ENCODE measurements at places on chromosomes 12 and 14.

GRCh38 chr12:43206396-43206795, 345.6 kb downstream of the ADAMTS20 start:
- DNase-seq: peak; percentile 18

- DNase-seq: no peak
Observed at GRCh38 chr12:53949631-53950436, 4.9 kb upstream of the HOXC12 start.

GRCh38 chr14:93308686-93309345, 24.0 kb downstream of the BTBD7 start:
- no peak for DNase-seq

DNA sequence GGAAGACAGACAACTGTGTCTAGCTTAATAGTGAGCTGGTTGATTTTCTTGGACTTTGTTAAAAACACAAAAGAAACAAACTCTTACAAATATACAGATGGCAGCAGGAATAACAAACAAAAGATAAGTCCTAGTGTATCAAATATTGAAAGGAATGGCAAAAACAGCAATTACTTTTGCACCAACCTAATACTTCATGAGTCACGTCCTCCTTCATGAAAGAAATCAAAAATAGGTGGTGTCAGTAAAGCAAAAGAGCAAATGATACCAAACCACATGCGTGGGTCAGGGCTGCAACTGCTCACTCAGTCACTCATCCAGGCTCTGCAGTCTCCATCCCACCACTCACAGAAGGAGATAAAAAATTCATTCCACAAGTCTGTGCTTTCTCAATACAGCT, 11.8 kb downstream of the ATG14 start:
- DNase-seq: no peak

DNA sequence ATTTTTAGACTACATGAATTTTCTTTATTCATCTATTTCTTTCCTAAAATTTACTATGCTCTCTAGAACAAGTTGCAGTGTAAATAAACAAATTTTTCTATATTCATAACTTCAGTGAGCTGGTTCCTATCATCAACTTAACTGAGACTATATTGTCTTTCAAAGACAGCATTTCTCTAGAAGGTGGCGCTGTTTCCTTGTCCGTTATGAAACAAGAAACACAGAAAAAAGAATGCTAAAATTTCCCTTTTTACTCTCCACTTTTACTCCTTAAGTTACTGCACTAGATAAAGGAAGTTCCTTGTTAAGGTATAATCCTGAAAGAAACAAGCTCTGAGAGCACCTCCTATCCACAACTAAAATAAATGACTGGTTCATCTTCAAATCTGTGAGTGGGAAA, 8.2 kb upstream of the CLEC2A start:
- peak; percentile 16 for DNase-seq

DNA sequence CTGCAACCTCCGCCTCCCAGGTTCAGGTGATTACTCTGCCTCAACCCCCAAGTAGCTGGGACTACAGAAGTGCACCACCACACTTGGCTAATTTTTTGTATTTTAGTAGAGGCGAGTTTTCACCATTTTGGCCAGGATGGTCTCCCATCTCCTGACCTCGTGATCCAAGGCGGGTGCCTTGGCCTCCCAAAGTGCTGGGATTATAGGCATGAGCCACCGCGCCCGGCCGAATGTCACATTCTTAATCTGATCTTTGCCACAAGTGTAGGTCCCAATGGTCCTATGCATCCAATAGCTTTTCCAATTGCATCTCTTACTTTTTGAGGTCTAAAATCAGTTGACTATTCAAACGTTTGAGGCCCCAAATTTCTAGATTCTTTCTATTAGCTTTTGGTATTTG, 676.0 kb downstream of the SLC16A7 start:
- DNase-seq: no peak

- no peak for DNase-seq
Observed at GRCh38 chr12:126897102-126897501, 1369.9 kb upstream of the TMEM132C start.

GRCh38 chr12:54132976-54133771, 55.6 kb downstream of the SMUG1 start:
- DNase-seq: no peak

DNA sequence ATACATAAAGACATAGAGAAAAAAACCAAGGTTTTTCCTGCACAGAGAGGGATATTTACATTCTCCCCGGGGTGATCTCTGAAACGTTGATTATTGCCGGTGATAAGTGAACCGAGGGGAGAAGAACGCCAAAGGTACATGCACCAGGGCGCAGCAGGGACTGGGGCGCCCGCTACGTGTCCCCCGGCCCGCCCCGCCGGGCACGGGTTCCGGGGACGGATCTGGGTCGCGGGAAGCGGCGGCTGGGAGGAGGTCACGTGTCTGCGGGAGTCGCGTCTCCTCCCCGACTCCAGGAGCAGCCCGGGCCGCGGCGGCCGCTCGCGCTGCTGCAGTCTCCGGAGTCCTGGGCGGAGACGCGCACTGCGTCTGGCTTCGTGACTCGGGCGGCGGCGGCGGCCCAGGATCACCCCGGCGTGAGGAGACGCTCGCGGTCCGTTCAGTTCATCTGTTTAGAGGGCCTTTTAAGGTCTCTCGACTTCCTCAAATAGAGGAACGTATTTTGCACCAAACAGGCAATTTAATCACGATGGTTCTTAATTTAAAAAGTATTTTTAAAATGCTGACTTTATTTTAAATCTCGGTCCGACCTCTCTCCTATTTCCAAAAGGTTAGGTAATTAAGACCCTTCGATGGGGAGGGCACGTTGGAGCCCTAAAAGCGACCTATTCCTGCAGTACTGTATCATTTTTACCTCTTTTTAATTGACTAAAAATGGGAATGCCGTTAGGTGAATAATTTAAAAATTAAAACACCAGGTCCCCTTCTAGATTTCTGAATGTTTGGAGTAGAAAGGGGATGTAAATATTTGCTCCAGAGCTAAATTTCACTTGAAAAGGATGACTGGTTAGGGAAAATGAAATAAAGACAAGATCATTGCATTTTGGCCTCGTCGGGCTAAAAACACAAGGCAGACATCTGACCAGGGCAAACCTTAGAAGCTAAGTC, 1.8 kb upstream of the BHLHE41 start:
- DNase-seq: peak; percentile 83

DNA sequence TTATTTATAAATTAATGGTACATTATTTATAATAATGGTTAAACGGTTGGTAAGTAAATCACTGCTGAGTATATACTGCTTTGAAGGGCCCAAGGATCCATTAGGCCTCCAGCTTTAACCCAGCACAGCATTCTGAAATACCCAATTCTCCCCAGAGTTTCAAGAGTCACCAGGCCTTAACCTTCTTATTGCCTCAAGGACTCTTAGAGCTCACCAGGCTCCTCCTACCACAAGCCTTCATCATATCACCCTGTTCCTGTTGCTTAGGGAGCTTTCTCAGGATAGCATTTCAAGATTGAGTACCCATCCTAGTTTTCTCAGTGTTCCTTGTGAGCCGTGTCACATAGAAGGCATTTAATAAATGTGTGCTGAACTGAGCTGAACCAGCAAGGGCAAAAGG, 242.5 kb downstream of the FBXL14 start:
- no peak for DNase-seq

DNA sequence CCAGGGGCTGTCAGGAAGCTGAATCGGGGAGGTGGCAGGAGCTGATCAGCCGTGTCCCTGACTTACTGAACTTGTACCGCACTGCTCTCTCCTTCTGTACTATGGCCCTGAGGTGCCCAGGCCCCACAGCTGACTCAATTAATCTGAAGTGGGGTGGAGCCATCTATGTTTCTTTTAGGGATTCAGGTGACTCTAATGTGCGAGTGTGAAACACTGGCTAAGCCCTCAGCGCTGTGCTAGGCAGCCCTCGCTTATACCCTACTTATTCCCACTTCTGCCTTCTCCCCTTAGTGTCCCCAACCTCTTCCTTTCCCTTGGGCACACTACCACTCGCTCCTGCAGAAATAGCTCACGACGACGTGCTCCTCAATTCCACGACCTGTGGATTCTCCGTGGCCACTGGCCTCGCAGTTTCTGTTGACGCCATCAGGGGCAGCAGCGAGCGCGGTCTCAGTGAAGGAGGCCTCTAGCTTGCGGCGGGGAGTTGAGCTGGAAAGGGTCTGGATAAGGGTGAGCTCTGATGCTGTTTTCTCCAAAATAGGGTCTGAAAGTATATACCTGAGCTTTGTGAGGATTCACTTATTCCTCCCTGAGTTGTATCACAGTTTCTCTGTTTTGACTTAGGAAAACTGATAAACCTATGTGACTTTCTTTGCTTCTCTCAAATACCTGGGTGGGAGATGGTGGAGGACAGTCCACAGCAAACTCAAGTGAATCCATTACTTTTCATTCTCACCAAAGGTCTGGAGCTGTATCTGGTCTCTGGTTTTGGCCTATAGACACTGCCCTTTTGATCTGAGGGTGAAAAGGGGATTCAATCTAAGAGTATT, 167.6 kb downstream of the SLC41A2 start:
- no peak for DNase-seq

DNA sequence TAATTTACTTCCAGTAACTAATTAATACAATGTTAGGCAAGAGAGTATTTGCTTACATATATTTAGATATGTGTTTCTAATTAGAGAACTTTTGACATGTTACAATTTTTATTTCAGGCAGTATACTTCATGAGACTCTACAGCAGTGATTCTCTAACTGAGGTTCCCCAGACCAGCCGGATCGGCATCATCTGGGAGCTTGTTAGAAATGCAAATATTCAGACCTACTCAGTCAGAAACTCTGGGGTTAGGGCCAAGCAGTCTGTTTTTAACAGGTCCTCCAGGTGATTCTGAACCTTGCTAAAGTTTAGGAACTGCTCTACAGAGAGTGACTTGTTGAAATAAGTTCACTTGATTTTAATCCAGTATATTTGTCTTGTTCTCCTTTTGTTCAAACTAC, 46.5 kb downstream of the ARID2 start:
- no peak for DNase-seq

GRCh38 chr12:130965668-130966067, 12.0 kb downstream of the ADGRD1 start:
- peak; percentile 44 for DNase-seq

DNA sequence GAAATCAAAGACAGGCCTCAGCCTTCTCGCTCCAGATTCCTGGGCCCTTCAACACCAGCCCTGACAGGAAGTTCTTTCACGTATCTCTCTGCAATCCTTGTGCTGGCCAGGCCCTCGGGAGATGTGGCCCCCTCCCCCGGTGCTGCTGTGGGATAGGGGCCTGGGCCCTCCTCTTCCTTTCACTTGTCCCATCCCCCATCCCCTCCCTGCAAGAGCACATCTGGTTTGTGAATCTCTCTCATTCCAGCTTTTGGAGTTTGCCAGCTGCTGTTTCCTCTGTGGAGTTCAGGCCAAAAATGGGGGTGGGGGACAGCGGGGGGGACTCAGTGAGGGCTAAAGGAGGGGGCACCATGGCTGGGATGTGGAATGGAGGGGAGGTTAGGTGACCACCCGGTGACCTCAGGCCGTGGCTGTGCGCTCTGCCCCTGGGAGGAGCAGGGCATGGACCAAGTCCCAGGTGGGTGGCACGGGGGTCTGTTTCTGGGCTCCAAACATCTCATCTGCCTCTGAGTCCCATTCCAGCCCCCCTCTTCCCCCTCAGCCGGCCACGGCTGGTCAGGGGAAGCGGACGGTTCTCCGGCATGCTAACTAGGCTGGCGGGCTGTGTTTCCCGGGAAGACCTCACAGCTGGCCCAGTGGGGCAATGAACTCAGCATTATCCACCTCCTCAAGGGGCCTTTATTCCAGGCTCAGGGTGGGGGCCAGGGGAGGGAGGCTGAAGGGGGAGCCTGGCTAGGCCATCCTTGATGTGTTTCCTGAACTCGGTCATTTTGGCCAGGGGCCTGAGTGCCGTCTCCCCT, 7.4 kb downstream of the LRP1 start:
- DNase-seq: peak; percentile 60

- no peak for DNase-seq
Observed at GRCh38 chr14:23168246-23168645, 15.2 kb downstream of the SLC7A8 start.

GRCh38 chr12:3033539-3033867, 43.7 kb upstream of the TSPAN9 start:
- DNase-seq: no peak
